ENCODE measurements at places on chromosomes 2 and 18.

GRCh38 chr2:110173523-110173922 lies 31.3 kb downstream of the NPHP1 start:
- DNase-seq = no peak

- no peak for DNase-seq
Observed at GRCh38 chr2:768451-768850, 91.2 kb upstream of the TMEM18 start.

- no peak for DNase-seq
Observed at GRCh38 chr2:98134172-98135005, 47.4 kb downstream of the VWA3B start.

GRCh38 chr2:229118927-229119326 lies 152.2 kb downstream of the PID1 start:
- no peak for DNase-seq

DNA sequence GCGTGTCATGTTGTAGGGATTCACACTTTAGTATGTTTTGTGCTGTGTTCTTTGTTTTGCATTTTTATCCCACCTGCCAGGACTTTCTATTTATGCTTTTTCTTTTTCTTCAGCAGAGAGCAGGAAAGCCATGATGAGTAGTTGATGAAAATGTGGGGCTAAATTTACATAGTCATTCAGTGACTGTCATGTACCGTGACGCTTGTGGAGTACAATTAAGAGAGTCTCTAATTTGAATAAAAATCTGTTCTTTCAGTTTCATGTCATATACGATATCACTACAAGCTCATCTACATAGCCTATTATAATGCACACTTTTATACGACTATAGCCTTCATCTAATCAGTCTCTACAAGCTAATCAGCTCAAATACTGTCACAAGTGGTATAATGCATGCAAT lies 112.7 kb upstream of the SPATS2L start:
- no peak for DNase-seq

DNA sequence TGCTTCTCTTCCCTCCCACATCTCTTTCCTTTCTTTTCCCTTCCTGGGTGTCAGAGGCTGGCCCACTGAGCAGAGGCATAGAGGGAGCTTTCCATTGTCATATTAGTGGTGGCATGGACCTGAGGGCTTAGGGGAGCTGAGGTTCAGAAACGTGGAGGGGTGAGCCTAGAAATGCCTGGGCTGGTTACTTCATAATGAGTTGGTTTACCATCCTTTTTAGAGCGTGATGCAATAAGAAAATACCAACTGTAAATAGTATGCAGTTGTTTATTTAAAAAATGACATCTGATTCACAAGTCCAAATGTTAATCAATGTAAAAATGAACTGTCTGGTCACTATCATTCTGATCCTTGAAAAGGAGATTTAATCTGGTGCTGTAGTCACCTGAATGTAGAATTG lies 46.3 kb downstream of the MYO1B start:
- DNase-seq = no peak

DNA sequence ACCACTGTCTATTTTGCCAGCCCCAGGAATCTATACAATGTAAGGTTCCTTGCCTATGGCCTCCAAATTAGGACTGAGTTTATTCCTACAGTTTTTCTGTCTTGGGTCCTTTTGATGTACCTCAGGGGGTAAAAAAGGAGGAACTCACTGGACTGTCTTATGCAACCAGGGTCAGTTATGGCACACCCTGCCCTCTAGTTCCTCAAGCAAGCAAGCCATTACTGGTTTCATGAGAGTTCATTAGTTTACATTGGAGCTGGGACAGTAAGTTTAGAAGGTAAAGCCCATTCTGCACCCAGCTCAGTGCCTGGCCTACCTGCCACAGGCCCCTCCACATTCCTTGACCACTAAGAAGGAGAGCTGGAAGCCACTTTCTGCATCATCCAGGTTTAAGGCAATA lies 68.7 kb upstream of the WIPF1 start:
- DNase-seq = no peak

- DNase-seq = no peak
Observed at GRCh38 chr2:175080479-175080878, 75.3 kb upstream of the CHN1 start.

DNA sequence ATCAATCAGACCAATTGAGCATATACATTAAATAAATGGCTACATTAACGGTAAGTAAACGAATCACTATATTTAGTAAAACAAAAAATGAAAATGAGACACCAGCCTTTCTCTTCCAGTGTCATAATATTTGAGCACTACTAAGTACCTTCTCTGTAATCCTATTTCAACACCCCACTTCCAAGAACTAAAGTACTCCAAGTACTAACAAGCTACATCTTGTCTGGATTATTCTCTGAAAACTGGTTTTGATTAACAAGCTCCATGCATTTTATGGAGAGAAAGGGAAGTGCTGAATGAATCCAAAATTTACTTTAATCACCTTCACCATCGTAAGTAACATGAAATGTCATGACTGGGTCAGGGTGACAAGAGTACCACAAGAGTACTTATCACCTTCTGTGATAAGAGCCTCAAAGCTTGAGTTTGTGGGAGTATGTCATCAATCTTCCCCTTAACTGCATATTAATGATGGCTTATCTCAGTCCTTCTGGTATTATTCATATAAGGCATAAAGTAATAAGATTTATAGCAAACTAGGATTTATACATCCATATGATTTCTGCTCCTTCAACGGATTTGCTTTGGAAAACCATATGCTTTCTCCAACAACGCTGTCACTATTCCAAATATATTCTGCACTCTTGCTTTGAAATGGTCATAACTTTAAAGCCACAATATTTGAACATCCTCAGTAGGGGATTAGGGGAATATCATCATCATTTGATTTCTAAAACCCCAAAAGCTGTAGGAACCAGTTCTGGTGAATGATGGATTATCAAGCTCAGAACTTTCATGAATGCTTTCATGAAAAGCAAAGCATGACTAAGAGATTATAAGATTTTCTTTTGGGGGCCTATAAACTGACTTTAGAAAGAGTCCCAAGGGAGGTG lies 127.0 kb downstream of the ANTXR1 start:
- DNase-seq = no peak

DNA sequence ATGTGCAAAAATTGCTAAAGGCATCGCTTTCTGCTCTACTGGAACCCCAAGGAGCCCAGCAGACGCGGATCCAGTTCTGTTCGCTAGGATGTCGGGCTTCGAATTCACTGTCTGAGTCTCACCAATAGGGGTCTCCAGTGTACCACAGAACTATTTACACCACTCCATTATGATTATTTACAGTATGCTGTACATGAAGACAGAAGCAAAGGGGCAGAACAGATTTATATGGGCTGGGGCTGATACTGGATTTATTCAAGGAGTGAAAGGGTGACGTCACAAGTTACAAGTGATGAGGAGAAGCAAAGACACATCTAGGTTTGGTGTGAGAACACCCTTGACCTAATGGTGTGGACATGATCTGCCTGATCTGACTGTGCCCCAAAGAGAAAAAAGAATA lies 185.3 kb upstream of the ATP5MC3 start:
- DNase-seq = peak; percentile 16

- DNase-seq = no peak
Observed at GRCh38 chr2:12205086-12205485, 458.7 kb downstream of the LPIN1 start.

DNA sequence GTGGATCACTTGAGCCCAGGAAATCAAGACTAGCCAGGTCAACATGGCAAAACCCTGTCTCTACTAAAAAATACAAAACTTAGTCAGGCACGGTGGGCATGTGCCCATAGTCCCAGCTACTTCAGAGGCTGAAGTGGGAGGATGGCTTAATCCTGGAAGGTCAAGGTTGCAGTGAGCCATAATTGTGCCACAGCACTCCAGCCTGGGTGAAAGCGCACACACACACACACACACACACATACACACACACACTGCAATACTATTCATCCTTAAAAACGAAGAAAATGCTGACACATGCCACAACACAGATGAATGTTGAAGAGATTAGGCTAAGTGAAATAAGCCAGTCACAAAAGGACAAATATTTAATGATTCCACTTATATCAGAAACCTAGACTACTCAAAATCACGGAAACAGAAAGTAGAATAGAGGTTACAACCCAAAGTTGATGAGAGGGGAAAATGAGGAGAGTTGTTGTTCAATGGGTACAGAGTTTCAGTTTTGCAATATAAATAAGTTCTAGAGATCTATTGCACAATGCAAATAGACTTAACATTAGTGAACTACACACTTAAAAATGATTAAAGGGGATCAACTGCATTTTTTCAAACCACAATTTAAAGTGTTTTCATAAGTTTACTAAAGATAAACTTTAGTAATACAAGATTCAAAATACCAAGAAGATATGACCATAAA lies 114.5 kb downstream of the USP34 start:
- DNase-seq = no peak

DNA sequence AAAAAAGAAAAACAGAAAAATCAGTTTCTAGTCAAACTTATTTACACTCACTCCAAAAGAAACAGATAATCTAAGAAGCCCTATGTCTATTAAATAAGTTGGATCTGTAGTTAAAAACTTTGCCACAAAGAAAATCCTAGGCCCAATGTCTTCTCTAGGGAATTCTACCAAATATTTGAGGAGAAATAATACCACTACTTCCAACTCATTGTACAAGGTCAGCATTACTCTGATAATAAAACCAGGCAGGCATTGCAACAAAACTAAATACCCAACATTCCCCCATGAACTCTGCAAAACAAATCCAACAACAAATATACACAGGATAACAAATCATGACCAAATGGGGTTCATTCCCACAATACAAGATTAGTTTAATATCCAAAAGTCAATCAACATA lies 73.8 kb upstream of the ST8SIA5 start:
- DNase-seq = no peak

- DNase-seq = no peak
Observed at GRCh38 chr2:26613241-26614215, 27.6 kb downstream of the CIB4 start.

- no peak for DNase-seq
Observed at GRCh38 chr2:225842939-225843338, 443.4 kb downstream of the NYAP2 start.

GRCh38 chr2:102619414-102620319 lies at the start of gene SLC9A2:
SLC9A2 (plus strand) TSS chr2:102619553; CDS start chr2:102619849, 296 bp downstream.
- DNase-seq = no peak

DNA sequence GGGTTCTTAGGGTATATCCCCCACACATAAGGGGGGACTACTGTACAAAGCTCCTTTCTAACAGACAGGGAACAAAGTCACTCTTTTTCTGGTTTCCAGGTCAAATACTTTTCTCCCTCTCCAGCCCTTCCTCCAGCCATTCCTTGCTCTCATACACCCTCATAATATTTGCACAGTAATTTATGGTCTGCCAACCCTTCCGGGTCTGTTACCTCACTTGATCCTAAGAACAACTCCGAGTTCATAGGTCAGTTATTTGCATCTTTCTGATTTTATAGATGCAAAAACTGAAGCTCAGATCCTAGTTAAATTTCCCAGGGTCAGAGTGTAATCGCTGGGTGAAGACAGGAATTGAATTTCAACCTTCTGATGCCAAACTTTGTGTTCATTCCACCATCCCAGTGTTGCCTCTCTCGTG lies 14.8 kb upstream of the MATN3 start:
- DNase-seq = no peak

- no peak for DNase-seq
Observed at GRCh38 chr2:225002656-225003045, 39.6 kb downstream of the DOCK10 start.

DNA sequence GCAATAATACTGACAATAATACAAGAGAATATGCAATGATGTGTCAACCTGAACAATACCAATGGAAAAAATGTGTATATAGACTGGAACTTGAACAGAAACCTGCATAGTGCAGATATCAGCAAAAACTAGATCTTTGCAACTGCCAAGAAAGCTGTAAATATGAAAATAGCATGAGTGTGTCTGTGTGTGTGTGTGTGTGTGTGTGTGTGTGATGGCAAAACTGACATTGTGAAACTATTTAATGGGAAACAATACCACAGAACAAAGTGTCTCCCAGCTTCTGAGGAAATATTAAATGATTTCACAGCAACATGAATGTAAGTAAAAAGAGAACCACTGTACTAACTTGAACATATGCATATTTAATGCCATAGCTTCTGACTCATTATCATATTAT lies 558.2 kb upstream of the LINC00305 start:
- DNase-seq = no peak

GRCh38 chr2:64402876-64403275 lies 51.1 kb upstream of the LGALSL start:
- DNase-seq = no peak

- DNase-seq = no peak
Observed at GRCh38 chr2:25976983-25977741, 5.1 kb downstream of the KIF3C start.

DNA sequence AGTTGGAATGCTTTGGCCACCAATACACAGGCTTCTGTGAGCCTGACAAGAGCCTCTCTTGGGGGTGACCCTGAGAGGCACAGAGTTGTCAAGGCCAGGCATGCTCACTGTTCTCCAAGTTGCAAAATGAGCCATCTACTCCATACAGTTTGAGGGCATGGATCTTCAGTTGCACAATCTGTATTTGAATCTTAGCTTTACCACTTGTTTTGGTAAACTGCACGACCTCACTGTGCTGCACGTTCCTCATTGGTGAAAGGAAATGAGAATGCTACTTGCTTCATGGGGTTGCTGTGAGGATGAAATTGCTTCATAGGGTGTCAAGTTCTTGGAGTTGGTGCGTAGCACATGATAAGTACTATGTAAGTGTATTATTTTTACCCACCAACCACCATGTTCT lies 12.0 kb upstream of the HAAO start:
- peak; percentile 37 for DNase-seq

DNA sequence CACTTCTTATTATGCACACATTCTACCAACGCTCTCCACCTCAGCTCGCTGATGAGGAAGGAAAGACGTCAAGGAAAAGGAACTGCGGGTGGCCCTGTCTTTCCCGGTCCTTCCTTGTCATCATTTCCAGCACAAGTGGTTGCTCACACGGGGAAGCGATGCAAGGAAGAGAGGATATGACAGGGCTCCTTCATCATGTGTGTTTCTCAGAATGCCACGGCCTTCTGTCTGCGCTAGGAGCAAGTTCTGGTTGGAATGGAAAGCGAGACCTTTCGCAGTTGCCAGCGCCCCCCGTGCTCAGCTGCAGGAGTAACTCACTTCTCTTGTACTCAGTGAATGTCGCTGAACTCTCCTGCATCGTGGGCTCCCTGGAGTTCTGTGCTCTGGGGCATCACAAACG lies 191.8 kb upstream of the GLI2 start:
- no peak for DNase-seq

DNA sequence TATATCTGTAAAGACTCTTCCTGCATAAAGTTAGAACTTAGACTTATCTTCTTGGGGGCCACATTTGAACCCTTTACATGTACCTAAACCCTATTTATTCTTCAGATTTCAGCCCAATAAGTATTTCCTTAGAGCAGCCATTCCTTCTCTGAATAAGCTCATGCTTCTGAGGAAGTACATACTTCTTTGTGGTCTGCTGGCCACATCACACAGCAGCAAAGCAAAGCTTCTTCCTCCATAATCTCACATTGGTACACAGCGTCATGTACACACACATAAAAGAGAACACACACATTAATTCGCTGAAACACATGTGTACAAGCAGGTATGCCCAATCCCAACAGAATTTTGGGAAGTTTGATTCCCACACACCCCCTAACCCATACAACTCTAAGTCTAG lies 331.0 kb downstream of the CDH2 start:
- DNase-seq = no peak

- no peak for DNase-seq
Observed at GRCh38 chr18:42977982-42978637, 137.4 kb downstream of the RIT2 start.

- DNase-seq = no peak
Observed at GRCh38 chr2:169072163-169072925, 3.0 kb downstream of the DHRS9 start.

GRCh38 chr18:27585602-27586173 lies 400.6 kb upstream of the CHST9 start:
- no peak for DNase-seq
